ENCODE measurements at places on chromosomes 4 and X.

DNA sequence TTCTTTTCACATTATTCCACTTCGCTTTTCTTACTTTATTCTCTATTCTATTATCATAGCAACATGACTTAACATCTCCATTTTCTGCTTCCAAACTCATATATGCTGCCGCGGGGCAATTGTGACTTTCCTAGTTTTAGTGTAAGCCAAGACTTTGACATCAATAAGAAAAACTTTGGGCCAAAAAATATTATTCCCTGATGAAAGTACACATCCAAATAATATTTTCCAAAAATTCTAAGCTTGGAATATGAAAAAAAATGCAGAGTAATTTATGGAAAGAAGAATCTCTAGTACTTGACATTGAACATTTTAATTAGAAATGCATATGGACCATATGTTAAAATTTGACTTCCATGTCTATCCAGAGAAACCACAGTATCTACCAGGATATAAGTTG lies 995.1 kb upstream of the INTU start:
- DNase-seq, result no peak

- peak; percentile 29 for DNase-seq
These were observed 18.8 kb upstream of the TMEM131L start for GRCh38 chr4:153447175-153447905.

GRCh38 chr4:39037491-39037825 lies 5.2 kb upstream of the TMEM156 start:
- DNase-seq, result no peak

DNA sequence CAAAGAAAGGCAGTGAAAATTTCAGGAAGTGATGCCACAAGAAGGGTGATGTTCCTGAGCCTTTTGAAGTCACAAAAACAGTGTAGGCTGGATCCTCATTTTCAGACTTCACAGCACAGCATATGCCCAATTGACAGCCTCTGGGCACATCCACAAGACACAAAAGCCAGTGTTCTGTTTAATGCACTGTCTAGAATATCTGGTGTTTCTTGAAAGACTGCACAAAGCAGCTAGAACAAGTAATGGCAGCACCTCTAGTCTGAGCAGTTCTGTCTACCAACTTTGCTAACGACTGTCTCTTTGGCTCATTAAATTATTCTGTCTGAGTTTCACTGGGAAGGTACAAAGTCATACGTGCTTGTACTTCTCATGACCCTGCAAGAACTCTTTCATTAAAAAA lies 417.1 kb upstream of the GALNT7 start:
- no peak for DNase-seq

- DNase-seq, result no peak
These were observed 110.5 kb downstream of the PCDH18 start for GRCh38 chr4:137421796-137422195.

All from NCI-H1436 treated with DMSO at 0.1 percent for 48 hours (cell line).